PC-3 (cell line): ENCODE measurements at places on chromosomes 2 and 18.
A peak's percentile ranks its signal among the peaks of the same experiment; 100 is the strongest.

GRCh38 chr2:193891023-193891422, 1696.3 kb upstream of the TMEFF2 start:
- no peaks in the 10 kb centered on the region for H3K36me3 ChIP-seq
- H3K4me3 ChIP-seq: no peak overlapping the region
- no peaks in the 10 kb centered on the region for H3K27me3 ChIP-seq
- H3K4me1 ChIP-seq: no peaks in the 10 kb centered on the region
- DNase-seq: no peak

DNA sequence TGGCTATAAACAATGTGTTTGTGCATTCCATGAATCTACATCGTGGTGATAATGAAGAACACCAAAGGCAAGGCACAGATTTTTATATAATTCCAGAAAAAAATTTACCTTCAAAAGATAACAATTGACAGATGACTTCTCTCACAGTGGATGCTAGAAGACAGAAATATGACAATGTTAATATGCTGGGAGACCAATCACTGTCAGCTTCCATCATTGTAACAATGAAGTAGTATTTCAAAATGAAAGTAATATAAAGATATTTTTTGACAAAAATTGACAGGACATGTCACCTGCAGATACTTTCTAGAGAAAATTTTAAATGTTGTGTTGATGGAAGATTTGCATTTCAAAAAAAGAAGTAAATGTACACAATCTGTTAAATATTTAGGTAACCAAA, 1925.9 kb upstream of the LRRTM1 start:
- no peaks in the 10 kb centered on the region for H3K36me3 ChIP-seq
- no peaks in the 10 kb centered on the region for H3K27me3 ChIP-seq
- no peaks in the 10 kb centered on the region for H3K4me1 ChIP-seq
- no peak for DNase-seq
- no peak overlapping the region for H3K4me3 ChIP-seq

- peak overlapping the region; percentile 67 for H3K27ac ChIP-seq
- H3K4me3 ChIP-seq: peak overlapping the region; percentile 88
- H3K36me3 ChIP-seq: no peaks in the 10 kb centered on the region
- peaks cover 24% of the 10 kb centered on the region for H3K4me1 ChIP-seq
- peak; percentile 20 for DNase-seq
Measured at GRCh38 chr2:69436596-69436937, 668 bp downstream of the NFU1 start.

DNA sequence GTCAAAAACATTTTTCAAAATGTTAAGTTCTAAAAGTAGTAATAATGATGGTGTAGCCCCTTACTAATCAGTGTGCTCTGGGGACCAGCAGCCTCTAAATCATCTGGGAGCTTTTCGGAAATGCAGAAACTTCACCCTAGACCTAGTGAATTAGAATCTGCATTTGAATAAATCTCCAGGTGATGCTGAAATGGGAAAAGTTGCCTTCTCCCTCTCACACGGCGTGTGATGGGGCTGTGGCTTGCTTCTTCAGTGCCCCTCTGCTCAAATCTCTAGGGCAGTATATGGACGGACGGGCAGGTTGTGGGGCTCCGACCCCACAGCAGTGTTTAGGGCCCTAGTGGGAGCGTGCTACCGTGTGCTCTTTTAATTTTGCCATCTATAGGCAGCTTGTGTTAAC, 368.6 kb downstream of the GALNT13 start:
- H3K4me3 ChIP-seq: no peak overlapping the region
- no peaks in the 10 kb centered on the region for H3K36me3 ChIP-seq
- no peak for DNase-seq
- H3K27ac ChIP-seq: no peak overlapping the region
- H3K4me1 ChIP-seq: no peaks in the 10 kb centered on the region

DNA sequence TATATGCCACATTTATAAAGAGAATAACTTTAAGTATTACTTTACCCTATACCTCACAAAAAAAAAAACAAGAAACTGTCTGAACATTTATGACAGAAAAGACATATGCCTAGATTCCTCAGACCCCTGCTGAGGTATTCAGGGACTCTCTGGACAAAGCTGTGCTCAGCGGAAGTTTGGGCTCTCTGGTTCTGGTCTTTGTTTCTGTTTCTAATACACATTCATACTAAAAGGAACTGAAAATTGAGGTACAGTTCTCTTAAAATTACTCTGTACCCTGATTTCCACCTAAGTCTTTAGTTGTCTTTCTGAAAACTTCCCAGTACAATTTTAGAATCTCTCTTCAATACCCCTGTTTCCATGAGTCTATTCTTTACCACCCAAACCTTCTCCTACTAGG, 160.3 kb downstream of the IKZF2 start:
- no peak for DNase-seq
- H3K4me3 ChIP-seq: no peak overlapping the region
- no peaks in the 10 kb centered on the region for H3K27me3 ChIP-seq
- no peaks in the 10 kb centered on the region for H3K36me3 ChIP-seq

GRCh38 chr2:59570818-59571217, 982.6 kb downstream of the BCL11A start:
- no peaks in the 10 kb centered on the region; the same call in 1 of the 2 replicates for H3K27me3 ChIP-seq
- no peak overlapping the region for H3K4me3 ChIP-seq
- no peak overlapping the region for H3K27ac ChIP-seq
- no peaks in the 10 kb centered on the region for H3K4me1 ChIP-seq
- no peaks in the 10 kb centered on the region for H3K36me3 ChIP-seq
- no peak for DNase-seq

GRCh38 chr2:204550751-204551511, 5.7 kb downstream of the PARD3B start:
- no peak overlapping the region for H3K27ac ChIP-seq
- DNase-seq: peak; percentile 15
- no peaks in the 10 kb centered on the region for H3K36me3 ChIP-seq
- H3K4me1 ChIP-seq: peaks cover 11% of the 10 kb centered on the region

- H3K27me3 ChIP-seq: peaks cover 44% of the 10 kb centered on the region
- no peak overlapping the region for H3K4me3 ChIP-seq
- no peaks in the 10 kb centered on the region for H3K4me1 ChIP-seq
- H3K36me3 ChIP-seq: no peaks in the 10 kb centered on the region
- DNase-seq: no peak
- H3K27ac ChIP-seq: no peak overlapping the region
Measured at GRCh38 chr18:76389716-76390115, 105.3 kb downstream of the ZNF516 start.

GRCh38 chr2:206520450-206520849, 77.1 kb downstream of the ADAM23 start:
- peaks cover 31% of the 10 kb centered on the region; the same call in 1 of the 2 replicates for H3K27me3 ChIP-seq
- H3K36me3 ChIP-seq: no peaks in the 10 kb centered on the region
- DNase-seq: no peak
- H3K27ac ChIP-seq: no peak overlapping the region
- no peak overlapping the region for H3K4me3 ChIP-seq

DNA sequence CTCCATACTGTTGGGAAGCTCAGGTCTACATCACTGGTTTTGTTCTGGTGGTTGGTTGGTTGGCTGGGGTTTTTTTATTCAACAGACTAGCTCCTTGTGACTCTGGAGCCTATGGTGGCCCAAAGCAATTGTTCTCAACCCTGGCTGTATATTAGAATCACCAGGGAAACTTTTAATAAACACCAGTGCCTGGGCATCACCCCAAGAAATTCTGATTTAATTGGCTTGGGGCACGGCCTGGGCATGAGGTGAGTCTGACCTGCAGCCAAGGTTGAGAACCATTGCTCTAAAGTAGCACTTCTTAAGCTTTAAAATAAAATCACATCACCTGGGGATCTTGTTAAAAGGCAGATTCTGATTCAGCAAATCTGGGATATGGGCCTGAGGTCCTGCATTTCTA, 184.1 kb downstream of the C1D start:
- H3K27me3 ChIP-seq: no peaks in the 10 kb centered on the region
- DNase-seq: no peak
- H3K36me3 ChIP-seq: no peaks in the 10 kb centered on the region
- H3K4me3 ChIP-seq: no peak overlapping the region
- no peak overlapping the region for H3K27ac ChIP-seq

GRCh38 chr2:99572373-99573164, 82.8 kb upstream of the REV1 start:
- H3K4me1 ChIP-seq: peaks cover 5% of the 10 kb centered on the region
- H3K27ac ChIP-seq: no peak overlapping the region
- H3K36me3 ChIP-seq: no peaks in the 10 kb centered on the region
- DNase-seq: peak; percentile 18
- no peak overlapping the region for H3K4me3 ChIP-seq

DNA sequence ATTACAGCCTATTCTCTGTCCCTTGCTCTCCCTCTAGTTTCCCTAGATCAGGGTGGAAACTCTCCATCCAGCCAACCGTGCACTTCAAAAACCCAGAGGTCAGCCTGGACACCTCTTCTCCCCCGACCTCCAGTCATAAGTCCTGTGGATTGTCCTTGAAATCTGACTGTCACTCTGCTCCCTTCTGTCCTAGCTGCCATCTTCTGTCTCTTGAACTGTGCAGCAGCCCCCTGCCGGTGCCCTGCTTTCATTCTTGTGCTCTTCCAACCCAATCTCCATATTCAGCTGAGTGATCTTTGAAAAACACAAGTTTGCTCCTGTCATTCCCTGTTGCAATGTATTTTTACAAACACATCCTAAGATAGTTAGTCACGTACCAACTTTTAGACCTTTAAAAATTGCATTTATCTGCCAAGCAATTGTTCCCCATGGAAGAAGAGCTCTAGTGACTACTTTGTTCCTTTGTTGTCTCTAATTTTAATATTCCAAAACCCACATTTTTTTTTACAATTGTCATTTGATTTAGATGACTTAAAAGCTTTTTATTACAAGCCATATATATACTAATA, 254.3 kb downstream of the CAMKMT start:
- no peaks in the 10 kb centered on the region for H3K36me3 ChIP-seq
- no peak overlapping the region for H3K27ac ChIP-seq
- no peak for DNase-seq
- no peaks in the 10 kb centered on the region for H3K27me3 ChIP-seq
- no peaks in the 10 kb centered on the region for H3K4me1 ChIP-seq

- H3K4me1 ChIP-seq: peaks cover 23% of the 10 kb centered on the region
- H3K36me3 ChIP-seq: no peaks in the 10 kb centered on the region
- peak; percentile 88 for DNase-seq
Measured at GRCh38 chr18:53984021-53984420, 240.4 kb downstream of the MBD2 start.

GRCh38 chr2:189995679-189996078, 66.8 kb downstream of the MSTN start:
- no peaks in the 10 kb centered on the region for H3K36me3 ChIP-seq
- no peak for DNase-seq
- no peak overlapping the region for H3K4me3 ChIP-seq
- H3K27ac ChIP-seq: no peak overlapping the region
- H3K27me3 ChIP-seq: no peaks in the 10 kb centered on the region

DNA sequence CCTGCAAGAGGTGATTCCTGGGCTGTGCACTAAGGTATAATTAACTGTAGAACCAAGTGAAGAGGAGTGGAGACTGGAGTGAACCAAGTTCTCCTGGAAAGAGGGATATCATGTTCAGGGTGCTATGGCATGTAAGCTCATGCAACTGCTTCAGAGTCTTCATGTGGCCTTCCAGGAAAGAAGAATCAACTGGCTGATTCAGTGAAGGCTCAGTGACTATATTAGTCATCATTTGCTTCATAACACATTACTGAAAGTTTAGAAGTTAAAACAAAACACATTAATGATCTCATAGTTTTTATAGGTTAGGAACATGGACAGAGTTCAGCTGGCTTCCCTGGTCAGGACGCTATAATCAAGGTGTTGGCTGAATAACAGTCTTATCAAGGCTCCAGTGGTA, 1200.8 kb upstream of the GYPC start:
- H3K36me3 ChIP-seq: no peaks in the 10 kb centered on the region
- no peaks in the 10 kb centered on the region for H3K4me1 ChIP-seq
- H3K27me3 ChIP-seq: no peaks in the 10 kb centered on the region
- H3K27ac ChIP-seq: no peak overlapping the region

GRCh38 chr2:113124181-113124961, 3.0 kb upstream of the IL1RN start:
- no peaks in the 10 kb centered on the region for H3K36me3 ChIP-seq
- no peak overlapping the region for H3K4me3 ChIP-seq
- peak; percentile 42 for DNase-seq
- no peaks in the 10 kb centered on the region for H3K27me3 ChIP-seq

DNA sequence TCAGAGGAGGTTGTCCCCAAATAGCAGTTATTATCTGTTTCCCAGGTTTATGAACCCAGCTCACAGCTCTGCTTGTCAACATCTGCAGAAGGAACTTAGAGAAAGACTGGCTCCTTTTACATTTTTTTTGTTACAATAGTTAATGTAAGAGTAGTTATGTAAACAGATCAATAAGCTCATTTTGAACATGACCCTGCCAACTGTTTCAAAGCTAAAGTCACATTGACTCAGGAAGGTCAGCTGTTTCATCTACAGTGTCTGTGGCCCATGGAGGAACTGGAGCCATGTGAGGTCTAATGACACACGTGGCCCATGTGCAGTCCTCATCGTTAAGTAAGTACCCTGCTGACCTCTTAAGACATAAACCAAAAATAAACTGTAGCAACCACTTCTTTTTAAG, 97.1 kb downstream of the SH3RF3 start:
- H3K4me3 ChIP-seq: no peak overlapping the region
- no peaks in the 10 kb centered on the region for H3K36me3 ChIP-seq
- peaks cover 15% of the 10 kb centered on the region for H3K4me1 ChIP-seq
- DNase-seq: no peak
- H3K27me3 ChIP-seq: no peaks in the 10 kb centered on the region
- H3K27ac ChIP-seq: no peak overlapping the region

- H3K27ac ChIP-seq: no peak overlapping the region
- H3K4me3 ChIP-seq: no peak overlapping the region
- H3K27me3 ChIP-seq: no peaks in the 10 kb centered on the region
- peaks cover 31% of the 10 kb centered on the region for H3K4me1 ChIP-seq
Measured at GRCh38 chr2:71281950-71282349, 49.6 kb upstream of the ZNF638 start.

DNA sequence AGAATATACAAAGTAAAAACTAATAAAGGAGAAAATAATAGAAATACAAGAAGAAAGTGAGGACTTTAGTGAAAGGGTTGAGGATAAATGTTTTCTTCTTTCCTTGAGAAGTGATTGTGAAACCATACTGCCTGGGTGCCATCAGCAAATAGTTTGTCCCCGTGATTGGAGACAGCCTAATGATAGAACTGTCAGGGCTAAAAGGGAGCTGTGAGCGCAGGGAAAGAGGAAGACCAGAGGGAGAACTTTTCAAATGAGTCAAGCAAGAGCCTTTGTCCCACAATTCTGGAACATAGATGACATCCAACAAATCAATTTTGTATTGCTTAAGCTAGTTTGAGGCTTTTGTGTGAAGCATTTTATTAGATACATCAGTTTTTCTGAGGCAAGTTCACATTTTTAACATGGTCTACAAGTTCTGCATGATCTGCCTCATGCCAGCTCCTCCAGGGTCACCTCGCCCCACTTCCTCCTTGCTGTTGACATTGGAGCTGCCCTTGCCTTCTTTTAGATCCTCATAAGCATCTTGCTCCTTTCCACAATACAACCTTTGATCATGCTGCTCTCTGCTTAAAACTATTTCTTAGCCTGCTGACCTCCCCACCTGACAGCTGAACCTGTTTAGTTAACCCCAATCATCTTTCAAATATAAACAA, 213.4 kb upstream of the REG3G start:
- H3K36me3 ChIP-seq: no peaks in the 10 kb centered on the region
- no peak overlapping the region for H3K4me3 ChIP-seq
- no peak for DNase-seq

GRCh38 chr2:20582600-20583221, 68.2 kb downstream of the HS1BP3 start:
- H3K27me3 ChIP-seq: no peaks in the 10 kb centered on the region
- H3K36me3 ChIP-seq: no peaks in the 10 kb centered on the region
- no peak overlapping the region for H3K27ac ChIP-seq
- no peak for DNase-seq
- H3K4me1 ChIP-seq: peaks cover 56% of the 10 kb centered on the region
- H3K4me3 ChIP-seq: no peak overlapping the region

GRCh38 chr2:212936572-212936971, 214.8 kb downstream of the IKZF2 start:
- DNase-seq: no peak
- no peaks in the 10 kb centered on the region for H3K36me3 ChIP-seq
- H3K4me3 ChIP-seq: no peak overlapping the region
- H3K27ac ChIP-seq: no peak overlapping the region
- peaks cover 30% of the 10 kb centered on the region for H3K4me1 ChIP-seq
